ENCODE measurements at places on chromosomes 16 and 17.
A peak's percentile ranks its signal among the peaks of the same experiment; 100 is the strongest.

DNA sequence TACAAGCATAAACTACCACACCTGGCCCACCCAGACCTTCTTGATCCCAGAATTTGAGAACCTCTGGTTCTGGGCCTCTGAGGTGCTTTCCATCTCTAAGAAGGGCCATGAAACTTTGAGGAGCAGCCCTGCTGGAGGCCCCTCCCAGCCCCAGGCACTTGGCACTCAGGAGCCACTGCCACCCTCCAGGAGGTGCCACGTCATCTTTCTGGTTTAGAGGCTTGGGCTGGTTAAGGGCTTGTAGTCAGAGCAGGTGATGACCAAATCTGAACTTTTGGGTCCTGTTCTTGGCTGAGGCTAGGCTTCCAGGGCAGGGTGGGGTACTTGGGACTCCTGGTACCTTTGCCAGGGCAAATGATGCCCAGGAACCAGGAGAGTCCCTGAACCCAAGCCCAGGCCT is 13.8 kb upstream of the DLX4 start:
- no peak for DNase-seq

DNA sequence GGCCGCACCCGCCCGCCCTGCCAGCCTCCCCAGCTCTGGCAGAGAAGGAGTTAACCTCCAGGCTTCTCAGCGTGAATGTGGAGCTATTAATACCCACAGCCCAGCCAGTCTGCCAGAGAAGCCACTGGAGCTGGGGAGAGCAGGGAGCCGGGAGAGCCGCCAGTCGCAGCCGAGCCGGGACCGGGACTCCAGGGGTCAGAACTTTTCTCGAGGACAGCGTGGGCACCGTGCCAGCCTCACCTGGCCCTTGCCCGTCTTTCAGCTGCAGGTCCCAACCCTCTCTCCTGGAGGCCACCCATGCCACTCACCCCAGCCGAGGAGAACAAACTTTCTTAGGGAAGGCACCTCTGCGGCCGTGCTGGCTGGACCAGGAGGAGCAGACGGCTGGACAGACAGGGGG is 33.8 kb upstream of the SBK1 start:
- DNase-seq = no peak

DNA sequence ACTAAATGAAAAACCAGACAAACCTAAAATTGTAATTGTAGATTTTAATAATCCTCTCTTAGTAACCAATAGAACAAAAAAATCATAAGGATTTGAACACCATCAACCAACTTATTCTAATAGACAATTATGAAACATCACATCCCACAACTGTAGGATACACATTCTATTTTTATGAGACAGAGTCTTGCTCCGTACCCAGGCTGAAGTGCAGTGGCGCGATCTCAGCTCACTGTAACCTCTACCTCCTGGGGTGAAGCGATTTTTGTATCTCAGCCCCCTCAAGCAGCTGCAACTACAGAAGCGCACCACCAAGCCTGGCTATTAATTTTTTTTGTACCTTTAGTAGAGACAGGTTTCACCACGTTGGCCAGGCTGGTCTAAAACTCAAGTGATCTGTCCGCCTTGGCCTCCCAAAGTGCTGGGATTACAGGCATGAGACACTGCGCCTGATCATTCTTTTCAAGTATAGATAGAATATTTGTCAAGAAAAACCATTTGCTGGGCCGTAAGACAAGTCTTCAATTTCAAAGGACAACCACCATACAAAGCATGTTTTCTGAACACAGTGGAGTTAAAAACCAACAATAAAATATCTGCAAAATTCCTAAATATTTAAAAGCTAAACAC is 49.8 kb downstream of the CREBBP start:
- DNase-seq = no peak

DNA sequence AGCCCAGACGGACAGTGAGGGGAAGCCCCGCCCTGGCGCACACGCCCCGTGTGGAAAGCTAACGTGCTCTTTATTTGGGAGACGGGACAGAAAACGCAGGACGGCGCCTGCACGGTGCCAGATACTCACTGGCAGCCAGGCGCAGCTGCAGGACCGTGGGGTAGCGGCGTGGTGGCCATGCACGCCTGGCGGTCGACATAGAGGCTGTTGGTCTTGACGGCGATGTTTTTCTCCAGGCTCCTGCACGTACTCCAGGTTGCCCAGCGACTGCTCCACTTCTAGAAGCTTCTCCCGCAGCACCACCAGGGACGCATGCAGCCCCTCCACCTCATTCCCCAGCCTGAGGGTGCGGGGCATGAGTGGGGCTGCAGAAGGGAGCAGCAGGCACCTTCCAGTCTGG is 5.1 kb upstream of the C1QTNF8 start:
- no peak for DNase-seq

- peak; percentile 54 for DNase-seq
These were observed 25.9 kb downstream of the BRIP1 start for GRCh38 chr17:61837175-61838051.

- DNase-seq = peak; percentile 67
These were observed 10.3 kb upstream of the TVP23A start for GRCh38 chr16:10828851-10829366.

GRCh38 chr16:972316-973002 is 1.7 kb upstream of the LMF1 start:
- no peak for DNase-seq

- DNase-seq = no peak
These were observed 4.5 kb upstream of the SLC4A1 start for GRCh38 chr17:44272321-44272951.

All from CD14-positive monocyte (primary cell).